Stimulated activated naive B cell treated with anti-CD40 and anti-IgM and Interleukin-4, amounts not matched to agents 10 μg/mL and 1 μg/mL and 100 μg/mL, for 72 hours (primary cell): ENCODE measurements at places on chromosomes 7 and 10.
A peak's percentile ranks its signal among the peaks of the same experiment; 100 is the strongest.

DNA sequence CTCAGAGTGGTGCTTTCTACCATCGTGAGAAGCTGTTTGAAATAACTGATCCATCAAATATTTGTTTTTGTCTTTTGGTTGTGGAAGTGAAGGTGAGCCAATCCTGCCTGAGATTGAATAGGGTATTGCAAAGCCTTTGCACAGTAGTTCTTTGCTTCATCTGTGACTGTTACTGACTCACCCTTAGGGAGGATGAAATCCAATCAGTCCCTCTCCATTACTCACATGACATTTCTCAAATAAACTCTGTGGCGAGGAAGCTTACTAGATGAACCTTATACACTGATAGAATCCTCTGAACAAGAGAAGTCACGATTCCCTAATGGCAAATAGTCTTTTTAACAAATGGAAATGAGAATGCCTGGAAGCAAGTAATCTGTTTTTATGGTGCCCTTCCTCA is 31.9 kb downstream of the HEPACAM2 start:
- DNase-seq: no peak

DNA sequence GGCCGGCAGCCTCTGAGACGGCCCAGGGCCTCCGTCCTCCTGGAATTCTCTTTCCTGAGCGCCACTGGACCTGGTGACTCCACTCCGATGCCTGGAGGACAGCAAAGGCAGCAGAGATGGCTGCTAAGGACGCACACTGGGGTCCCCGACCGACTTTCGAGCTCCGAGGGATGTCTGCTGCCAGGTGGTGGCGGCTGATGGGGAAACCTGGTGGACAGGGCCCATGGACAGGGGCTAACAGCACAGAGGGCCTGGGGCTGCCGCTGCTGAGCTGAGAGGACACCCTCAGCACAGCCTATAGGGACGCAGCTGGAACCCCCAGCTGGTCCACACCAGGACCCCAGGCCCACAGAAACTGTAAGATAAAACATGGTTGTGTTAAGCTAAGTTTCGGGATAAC is 366.3 kb downstream of the DNAJB6 start:
- DNase-seq: no peak

DNA sequence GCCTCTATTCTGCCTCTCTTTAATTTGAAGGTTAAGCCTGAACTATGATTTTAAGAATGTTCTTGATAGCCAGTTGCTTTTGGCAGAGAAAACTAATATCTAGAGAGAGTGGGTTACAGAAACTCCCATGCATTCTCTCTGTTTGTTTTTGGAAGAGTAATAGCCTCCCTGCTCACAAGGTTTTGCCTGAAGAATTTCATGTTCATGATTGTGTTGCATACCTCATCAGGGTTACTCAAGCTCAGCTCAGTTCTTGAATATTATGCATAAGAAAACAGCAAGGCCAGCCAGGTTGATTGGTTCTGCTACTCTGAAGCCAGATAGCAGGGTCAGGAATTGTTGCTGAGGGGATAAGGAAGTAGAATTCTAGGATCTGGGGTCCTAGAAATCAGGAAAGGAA is 137.4 kb downstream of the MDFIC start:
- no peak for DNase-seq

GRCh38 chr7:778968-779451 is 51.9 kb upstream of the PRKAR1B start:
- DNase-seq: no peak

DNA sequence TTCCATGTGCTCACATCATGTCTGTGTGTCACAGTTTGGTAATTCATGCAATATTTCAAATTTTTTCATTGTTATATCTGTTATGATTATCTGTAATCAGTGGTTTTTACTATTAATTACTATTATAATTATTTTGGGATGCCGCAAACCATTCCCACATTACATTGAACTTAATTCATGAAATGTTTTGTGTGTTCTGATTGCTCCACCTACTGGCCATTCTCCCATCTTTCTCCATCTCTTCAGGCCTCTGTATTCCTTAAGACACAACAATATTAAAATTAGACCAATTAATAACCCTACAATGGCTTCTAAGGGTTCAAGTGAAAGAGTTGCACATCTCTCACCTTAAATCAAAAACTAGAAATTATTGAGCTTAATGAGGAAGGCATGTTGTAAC is 398.5 kb downstream of the PCDH15 start:
- DNase-seq: no peak

GRCh38 chr10:121702351-121703320 is 104.4 kb upstream of the FGFR2 start:
- no peak for DNase-seq

DNA sequence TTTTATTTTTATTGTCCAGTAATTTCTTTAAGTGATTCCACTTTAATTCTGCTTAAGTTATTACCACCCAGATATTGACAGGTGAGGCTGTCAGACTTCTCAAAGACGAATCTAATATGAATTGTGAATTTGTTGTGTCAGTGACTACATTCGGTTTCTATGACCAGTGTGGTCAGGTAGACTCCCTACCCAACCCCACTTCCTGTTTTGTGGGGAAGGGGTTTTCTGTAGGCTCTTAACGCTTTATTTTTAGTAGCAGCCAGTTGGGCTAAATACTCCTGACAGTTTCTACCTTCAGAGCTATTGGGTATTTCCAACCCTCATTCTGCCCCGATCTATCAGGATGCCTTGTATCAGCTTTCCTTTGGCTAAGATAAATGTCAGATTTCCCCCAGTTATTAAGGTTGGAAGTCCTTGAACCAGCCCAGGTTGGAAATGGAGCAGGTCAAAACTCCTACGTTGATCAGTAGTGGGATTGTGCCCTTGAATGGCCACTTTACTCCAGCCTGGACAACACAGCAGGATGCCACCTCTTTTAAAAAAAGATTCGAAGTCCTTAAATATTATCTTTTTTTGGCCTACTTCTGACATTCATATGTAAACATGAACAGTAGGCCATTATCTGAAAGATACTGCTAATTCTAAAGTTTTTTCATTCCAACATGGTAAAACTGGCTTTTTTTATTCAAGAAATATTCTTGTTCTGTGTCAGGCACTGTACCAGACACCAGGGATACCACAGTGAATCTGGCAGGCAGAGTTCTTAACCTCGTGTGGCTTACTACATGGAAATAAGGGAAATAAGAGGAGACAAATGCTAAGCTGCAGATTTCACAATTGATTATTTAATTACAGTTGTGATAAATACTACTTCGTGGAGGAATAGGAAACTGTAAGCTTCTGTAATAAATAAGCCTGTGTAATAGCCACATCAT is 133.3 kb upstream of the SAMD8 start:
- DNase-seq: peak; percentile 67

GRCh38 chr7:46015107-46015868 is 94.2 kb upstream of the IGFBP3 start:
- no peak for DNase-seq

- DNase-seq: no peak
Measured at GRCh38 chr10:78179886-78180705, 146.4 kb downstream of the RPS24 start.

- no peak for DNase-seq
Measured at GRCh38 chr10:2047679-2048078, 310.4 kb upstream of the ADARB2 start.

DNA sequence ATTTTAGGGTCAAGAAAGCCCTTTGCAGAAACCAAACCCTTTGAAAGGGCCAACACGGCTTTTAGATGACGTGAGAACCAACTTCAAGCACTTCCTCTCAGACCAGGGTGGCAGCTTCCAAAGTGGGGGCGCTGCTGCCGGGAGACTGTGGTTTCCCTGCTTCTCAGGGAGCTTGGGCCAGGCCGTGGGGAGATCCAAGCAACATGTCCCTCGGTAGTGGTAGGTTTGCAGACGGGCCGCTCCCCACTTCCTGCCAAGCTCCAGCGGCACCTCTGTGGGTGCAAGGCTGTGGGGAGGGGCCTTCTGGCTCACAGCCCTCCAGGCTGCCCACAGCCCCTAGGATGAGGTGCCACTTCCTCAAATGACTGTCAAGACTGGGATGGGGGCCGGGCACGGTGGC is 132.4 kb downstream of the FAM53B start:
- DNase-seq: no peak

GRCh38 chr7:32074787-32075585 is 4.8 kb upstream of the PDE1C start:
- no peak for DNase-seq

DNA sequence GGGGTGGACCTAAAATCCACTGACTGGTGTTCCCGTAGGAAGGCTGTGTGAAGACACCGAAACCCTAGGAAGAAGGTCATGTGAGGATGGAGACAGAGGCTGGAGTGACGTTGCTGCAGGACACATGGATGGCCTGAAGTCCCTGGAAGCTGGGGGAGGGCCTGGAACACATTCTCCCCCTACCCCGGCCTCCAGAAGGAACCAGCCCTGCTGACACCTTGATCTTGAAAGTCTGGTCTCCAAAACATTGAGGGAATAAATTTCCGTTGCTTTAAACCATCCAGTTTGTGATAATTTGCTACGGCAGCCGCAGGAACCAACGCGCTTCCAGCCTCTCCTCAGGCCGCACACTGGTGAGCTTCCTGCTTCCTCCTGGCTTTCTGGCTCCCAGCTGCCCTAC is 288.2 kb downstream of the GLRX3 start:
- DNase-seq: no peak

GRCh38 chr7:148575640-148576411 is 14.7 kb upstream of the C7orf33 start:
- DNase-seq: peak; percentile 54

DNA sequence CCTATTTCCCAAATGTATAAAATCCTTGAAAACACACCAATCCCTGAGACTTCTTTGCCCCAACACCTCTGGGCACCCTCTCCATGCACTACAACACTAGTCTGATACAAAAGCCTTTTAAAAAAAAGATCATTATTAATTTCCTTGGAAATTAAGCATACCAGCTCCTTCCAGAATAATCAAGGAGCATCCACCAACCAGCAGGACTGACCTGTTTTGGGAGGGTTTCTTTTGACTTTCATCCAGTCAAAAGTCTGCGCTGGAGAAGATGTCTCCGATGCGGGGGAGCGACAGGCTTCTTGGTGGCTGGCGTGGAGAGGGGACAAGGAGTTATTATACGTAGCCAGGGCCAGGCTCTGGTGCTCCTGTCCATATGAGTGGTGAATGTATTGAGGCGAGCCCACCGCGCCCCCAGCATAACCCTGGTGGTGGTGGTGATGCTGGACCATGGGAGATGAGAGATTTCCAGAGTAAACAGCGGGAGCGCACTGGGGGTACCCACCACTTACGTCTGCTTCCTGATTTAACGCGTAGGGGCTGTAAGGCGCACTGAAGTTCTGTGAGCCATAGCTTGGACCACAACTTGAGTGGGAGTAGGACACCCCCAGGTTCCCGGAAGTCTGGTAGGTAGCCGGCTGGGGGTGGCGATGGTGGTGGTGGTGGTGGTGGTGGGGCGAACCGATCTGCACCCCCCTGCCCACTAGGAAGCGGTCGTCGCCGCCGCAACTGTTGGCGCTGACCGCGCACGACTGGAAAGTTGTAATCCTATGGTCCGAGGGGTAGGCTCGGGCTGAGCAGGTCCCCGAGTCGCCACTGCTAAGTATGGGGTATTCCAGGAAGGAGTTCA is 527 bp downstream of the HOXA1 start:
- no peak for DNase-seq

DNA sequence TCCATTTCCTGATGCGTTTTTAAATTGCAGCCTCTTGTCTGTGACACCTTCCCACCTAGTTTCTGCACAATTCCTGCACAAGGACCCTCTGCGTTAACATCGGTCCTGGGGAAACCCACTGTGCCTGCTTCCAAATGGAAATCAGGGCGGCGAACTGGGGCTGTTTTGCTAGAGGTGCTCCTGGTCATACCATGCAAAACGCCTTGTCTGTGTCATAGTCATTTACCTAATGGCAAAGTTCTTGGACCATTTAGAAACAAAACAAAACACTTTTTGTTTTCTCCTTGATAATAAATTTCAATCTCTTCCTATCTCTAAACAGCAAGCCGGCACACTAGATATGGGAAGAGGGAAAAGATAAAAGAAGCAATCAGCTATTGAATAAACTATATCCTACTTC is 206.9 kb upstream of the KLF14 start:
- DNase-seq: no peak

DNA sequence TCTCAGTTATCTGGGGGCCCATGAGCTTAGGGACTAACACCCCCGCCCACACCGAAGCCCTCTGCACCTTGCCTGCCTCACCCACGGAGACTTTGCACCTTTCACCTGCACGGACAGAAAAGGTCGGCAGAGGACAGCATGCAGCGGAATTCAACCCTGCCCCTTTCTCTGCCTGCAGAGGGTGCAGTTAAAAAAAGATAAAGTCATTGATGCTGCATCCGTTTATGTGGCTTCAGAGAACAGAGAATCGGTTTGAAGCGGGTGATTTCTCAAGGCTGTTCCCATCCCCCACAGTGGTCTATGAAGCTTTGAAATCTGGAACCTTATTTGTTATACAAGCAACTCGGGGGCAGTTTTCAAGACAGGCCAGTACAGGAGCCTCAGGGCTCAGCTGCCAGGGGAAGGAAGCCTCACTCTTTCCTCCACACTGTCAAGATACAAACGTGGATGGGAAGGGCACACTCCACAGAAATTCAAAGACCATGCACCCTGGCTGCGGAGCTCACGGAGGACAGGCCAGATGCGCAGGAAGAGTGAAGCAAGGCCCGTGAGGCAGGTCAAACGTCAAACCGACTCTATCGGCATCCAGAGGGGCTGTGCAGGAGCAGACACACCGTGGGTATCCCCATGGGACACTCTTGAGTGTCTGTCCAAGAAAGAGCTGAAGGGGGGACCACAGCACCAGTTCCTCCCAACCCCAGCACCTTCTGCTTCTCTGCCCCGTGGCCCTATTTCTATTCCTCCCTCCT is 66.3 kb downstream of the INSIG1 start:
- DNase-seq: no peak

- no peak for DNase-seq
Measured at GRCh38 chr7:2724453-2725177, 36.6 kb downstream of the AMZ1 start.

DNA sequence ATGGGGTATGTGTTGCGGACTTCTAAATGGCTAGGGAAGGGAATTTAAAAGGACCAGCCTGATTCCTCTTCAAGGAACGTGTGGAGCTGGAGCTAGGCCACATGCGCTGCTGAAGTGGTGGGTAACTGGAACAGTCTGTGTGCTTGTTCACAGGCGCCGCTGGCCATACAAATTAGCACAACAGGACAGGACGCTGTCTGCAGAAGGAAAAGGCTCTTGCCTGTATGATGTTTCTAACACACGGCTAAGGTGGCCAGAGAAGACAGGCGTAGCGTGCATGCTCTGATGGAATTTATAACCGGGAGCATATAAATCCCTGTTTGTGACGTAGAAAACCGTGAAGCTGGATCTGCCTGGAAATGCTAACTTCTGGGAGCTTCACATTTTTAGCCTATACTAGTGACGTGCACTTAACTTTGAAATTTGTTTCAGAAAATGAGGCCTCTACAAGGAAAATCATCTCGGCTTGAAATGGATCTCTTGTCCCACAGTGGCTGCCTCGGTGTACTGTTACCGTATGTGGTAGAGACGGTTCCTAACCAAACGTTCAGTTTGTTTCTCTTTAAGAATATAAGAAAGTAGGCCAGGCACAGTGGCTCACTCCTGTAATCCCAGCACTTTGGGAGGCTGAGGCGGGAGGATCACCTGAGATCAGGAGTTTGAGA is 569.4 kb downstream of the PTPRN2 start:
- DNase-seq: no peak
